ENCODE measurements at places on chromosomes 2 and 18. TPM values are rescaled to one million over a fixed set of nuclear protein-coding genes. Genes with fewer than 3 reads are reported as not detected.

DNA sequence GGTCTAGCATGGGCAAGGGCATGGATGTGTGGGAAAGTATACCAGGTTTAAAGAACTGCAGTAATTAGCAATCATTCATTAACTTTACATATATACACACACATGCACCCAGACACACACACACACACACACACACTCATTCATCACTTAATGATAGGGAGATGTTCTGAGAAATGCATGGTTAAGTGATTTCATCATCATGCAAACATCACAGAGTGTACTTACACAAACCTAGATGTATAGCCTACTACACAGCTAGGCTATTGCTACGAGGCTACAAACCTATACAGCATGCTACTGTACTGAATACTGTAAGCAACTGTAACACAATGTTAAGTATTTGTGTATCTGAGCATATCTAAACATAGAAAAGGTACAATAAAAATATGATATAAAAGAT lies 83.6 kb downstream of the COLEC12 start:
- H3K36me3 ChIP-seq = no peaks in the 10 kb centered on the region
- H3K4me3 ChIP-seq = no peak overlapping the region
- peaks cover 8% of the 10 kb centered on the region for H3K27me3 ChIP-seq
- peaks cover 4% of the 10 kb centered on the region for H3K4me1 ChIP-seq
- no peak overlapping the region for H3K27ac ChIP-seq
- no peak for DNase-seq

DNA sequence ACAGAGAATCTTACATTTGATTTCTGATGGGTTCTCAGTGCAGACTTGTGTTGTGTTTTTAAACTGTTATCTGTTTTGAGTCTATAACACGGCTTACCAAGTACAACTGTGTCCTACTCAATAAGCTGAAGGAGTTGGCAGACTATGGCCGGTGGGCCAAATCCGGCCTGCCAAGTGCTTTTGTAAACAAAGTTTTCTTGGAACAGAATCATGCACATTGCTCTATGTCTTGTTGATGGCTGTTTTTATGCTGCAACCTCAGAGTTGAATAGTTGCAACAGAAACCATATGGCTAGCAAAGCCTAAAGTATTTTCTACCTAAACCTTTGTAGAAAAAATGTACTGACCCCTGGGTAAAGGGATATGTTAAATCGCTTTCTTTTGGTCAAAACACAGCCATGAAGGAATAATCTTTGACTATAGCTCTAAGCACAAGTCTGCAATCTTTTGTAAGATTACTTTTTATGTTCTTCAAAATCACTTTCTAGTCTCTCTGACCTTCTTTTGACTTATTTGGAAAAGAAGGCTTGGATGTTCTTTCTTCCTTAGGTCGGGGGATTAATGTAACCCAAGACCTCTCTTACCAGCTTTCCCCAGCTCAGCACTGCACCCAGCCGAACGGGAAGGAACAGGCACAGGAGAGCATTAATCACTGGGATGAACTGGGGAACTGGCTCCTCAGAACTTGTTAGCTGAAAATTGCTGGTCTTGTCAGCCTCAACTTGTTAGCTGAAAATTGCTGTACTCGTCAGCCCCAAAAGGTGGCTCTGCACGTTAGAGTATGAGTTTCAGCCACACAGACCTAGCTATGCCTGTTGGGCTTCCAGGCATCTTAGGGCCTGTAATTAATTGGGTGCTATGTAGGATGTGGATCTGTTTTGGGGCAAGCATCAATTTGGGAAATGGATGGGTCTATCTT lies 75.4 kb downstream of the CD8B2 start:
- no peak overlapping the region for H3K4me3 ChIP-seq
- no peaks in the 10 kb centered on the region for H3K36me3 ChIP-seq
- peak overlapping the region; percentile 33 for H3K27ac ChIP-seq

DNA sequence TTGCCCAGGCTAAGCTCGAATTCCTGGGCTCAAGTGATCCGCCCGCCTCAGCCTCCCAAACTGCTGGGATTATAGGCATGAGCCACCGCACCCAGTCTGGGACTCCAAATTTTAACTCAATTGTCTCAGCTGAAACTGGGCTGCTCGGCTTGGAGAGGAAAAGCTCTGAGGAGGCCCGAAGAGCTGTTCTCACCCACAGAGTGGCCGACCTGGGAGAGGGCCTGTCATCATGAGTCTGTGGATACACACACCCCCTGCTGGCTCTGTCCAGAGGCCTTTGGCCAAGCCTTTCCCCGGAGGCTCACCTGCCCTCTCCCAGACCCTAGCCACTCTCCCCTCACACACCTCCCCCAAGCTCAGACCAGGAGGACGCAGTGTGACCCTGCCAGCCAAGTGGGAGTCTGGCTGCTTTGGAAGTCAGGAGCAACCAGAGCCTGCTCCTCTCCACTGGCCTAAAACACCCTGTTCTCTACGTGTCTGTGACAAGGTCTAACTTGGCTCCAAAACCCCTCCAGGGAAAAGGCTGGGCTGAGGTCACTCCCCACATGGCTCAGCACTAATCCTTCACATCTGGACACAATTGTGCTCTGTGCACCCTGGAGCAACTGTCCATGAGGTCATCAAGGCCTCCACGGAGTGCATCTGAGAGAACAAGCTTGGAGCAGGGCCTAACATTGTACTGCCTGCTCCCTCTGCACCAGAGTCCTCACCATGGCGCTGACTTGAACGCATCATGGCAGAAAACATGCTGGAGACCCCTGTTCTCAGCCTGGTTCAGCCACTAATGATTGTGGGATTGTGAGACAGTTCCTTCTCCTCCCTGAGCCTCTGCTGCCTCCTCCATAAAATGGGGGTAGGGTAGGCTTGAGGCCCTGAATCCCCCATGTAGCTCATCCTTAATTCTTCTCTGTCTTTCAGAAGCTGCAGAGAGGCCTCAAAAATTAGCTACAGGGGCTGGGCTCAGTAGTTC lies 49.9 kb upstream of the RAB6C start:
- DNase-seq = no peak
- peaks cover 31% of the 10 kb centered on the region for H3K27me3 ChIP-seq
- H3K36me3 ChIP-seq = no peaks in the 10 kb centered on the region
- H3K4me1 ChIP-seq = no peaks in the 10 kb centered on the region
- H3K27ac ChIP-seq = no peak overlapping the region

DNA sequence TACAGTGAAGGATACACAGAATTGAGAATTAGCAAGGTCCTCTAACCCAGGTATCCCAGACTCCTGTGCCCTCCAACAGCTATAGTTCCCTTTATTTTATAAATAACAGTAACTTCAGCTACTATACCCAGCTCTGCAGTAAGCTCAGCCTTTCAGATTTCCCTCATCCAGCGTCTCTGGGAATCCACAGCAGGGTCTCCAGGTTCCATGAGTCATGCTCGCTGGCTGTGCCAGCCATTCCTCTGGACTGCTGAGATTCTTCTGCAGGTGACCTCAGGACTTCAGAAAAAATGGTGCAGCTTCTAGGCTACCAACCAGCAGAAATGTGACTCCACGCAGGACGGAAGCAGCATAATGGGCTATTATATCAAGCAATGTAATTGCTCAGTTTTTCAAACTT lies 419.3 kb downstream of the ZNF516 start:
- no peak overlapping the region for H3K4me3 ChIP-seq
- no peaks in the 10 kb centered on the region for H3K27me3 ChIP-seq

DNA sequence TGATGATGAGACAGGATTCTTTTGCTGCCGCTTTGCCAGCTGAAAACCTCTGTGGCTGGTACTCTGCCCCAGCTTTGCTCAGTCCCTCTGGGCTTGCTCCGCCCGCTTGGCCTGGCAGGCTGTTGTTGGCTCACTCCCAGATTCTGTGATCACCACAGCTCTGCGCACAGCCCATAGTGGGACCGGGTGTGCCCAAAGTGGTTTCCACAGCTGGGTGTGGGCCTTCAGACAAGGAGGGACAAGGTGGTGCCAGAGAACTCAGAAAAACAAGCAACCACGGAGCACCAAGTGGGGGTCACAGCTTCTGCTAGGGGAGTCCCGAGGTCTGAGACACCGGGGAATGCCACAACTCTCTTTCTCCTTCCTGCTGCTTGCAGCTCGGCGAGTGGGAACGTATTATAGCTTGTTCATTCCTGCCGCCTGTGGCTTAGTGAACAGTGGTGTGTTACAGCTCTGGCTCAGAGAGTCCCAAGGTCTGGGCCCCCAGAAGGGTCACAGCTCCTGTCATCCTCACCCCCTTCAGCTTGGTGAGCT lies 9.2 kb upstream of the KYNU start:
- DNase-seq = no peak
- no peaks in the 10 kb centered on the region for H3K27me3 ChIP-seq
- H3K4me1 ChIP-seq = no peaks in the 10 kb centered on the region
- no peak overlapping the region for H3K27ac ChIP-seq

DNA sequence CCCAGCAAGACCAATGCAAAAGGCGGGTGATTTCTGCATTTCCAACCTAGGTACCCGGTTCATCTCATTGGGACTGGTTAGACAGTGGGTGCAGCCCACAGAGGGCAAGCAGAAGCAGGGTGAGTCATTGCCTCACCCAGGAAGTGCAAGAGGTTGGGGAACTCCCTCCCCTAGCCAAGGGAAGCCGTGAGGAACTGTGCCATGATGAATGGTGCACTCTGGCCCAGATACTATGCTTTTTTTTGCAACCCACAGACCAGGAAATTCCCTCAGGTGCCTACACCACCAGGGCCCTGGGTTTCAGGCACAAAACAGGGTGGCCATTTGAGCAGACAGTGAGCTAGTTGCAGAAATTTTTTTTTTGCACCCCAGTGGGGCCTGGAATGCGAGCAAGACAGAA lies 662.6 kb upstream of the ACVR2A start:
- H3K4me3 ChIP-seq = no peak overlapping the region
- H3K4me1 ChIP-seq = peaks cover 10% of the 10 kb centered on the region
- peak; percentile 43 for DNase-seq
- peaks cover 1% of the 10 kb centered on the region for H3K36me3 ChIP-seq
- no peaks in the 10 kb centered on the region for H3K27me3 ChIP-seq

DNA sequence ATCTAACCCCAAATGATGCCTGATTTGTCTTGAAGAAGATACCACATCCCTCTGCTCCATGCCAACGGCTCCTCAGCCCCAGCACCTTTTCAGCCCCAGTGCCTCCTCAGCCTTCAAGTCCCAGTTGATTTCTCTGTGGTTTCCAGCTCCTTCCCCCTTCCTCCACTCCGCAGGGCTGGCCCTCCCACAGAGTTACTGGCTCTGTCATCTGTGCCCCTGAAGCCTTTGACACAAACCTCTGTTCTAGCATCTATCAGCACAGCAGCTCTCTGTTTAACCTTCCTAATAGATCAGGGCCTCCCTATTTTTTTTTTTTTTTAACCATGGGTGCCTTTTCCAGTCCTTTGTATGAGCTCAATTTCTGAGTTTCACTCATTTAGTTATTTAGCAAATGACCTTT lies 201.3 kb upstream of the CXCR4 start:
- no peaks in the 10 kb centered on the region for H3K36me3 ChIP-seq
- H3K27me3 ChIP-seq = no peaks in the 10 kb centered on the region
- H3K27ac ChIP-seq = no peak overlapping the region
- H3K4me3 ChIP-seq = no peak overlapping the region

DNA sequence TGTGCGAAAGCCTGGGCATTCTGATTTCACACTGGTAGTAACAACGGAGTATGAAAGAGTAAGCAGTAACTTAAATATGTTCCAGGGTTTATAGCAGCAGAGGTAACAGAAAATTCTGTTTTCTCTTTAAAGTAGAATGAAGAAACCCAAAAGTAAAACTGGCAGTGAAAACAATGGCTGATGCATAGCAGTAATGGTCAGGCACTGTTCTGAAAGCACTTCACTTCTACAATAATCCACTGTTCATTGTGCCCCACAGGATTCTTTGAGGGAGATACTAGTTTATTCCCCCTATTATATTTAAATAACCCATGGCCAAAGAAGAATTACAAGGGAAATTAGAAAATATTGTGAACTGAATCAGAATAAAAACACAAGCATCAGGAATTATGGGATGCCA lies 9.3 kb upstream of the DNAJC10 start:
- H3K27ac ChIP-seq = no peak overlapping the region
- no peaks in the 10 kb centered on the region for H3K36me3 ChIP-seq
- H3K4me3 ChIP-seq = no peak overlapping the region
- no peak for DNase-seq

The OTOS gene
- not detected for total RNA-seq

The NT5C1B gene
- total RNA-seq = not detected

The REG3A gene
- total RNA-seq = not detected

The CYS1 gene
- 0.75 TPM for total RNA-seq

The ADAM23 gene
- 0.28 TPM for total RNA-seq

Data from activated CD8-positive, alpha-beta memory T cell treated with anti-CD3 and anti-CD28 coated beads, Interleukin-2, amount 10 ng/mL, durations not matched to agents 7 days and 5 days (primary cell).